ENCODE measurements at places on chromosomes 3 and 15.

GRCh38 chr3:38828681-38829080, 12.7 kb upstream of the SCN10A start:
- DNase-seq, result no peak

- DNase-seq, result no peak
Observed at GRCh38 chr15:91110407-91110806, 10.3 kb downstream of the SV2B start.

DNA sequence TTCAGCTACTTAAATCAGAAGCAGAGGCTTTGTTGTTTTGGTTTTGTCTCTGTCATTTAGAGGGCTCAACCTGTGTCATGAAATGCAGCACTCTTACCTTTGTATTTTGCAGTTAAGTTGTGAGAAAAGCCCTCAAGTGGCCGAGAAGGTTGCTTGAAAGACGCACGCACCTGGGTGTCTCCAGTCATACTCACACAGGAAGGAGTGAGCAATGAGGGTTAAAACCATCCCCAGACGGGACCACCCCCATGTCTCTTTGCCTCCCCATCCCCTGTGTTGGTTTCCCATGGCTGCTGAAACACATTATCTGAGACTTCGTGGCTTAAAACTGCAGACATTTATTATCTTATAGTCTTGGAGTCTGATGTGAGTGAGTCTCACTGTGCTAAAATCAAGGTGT, 376.1 kb upstream of the CFAP20DC start:
- DNase-seq, result no peak

GRCh38 chr15:30940359-30940758, 36.6 kb downstream of the FAN1 start:
- DNase-seq, result no peak

DNA sequence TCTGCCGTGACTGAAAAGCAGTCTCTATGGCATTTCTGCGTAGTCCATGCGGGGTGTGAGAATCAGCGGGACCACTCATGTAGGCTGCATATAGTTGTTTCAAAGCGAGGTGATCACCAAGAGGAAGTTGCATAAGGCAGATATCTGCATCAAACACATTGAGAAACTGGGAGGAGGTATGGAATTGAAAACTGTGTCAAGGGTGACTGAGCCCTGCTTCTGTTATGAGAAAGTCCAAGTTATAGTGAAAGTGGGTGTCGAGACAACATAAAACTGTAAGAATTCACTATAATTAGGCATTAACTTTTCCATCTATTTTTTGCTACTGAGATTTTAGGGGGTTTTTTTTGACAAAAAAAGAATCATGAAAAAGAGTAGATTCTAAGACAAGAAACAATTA, 109.3 kb downstream of the ZIC1 start:
- DNase-seq, result no peak

GRCh38 chr3:98623572-98624280, 30.3 kb upstream of the CPOX start:
- DNase-seq, result no peak

DNA sequence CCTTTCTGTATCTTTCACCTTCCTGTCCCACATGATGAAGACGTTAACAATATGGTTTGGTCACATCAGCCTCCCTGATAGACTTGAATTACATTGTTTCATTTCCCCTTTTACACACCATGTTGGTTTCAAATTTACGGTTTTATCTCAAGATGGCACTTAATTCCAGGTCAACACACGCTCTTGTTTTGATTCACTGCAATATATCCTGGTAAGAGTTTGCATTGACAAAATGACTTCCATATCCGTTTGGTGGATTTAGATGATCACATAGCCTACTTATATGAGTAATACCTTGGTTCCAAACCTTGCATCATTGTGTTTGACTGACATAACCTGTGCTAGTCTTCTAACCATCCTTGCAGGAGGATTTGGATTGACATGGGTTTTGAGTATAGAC, 499.4 kb downstream of the ROBO1 start:
- no peak for DNase-seq

DNA sequence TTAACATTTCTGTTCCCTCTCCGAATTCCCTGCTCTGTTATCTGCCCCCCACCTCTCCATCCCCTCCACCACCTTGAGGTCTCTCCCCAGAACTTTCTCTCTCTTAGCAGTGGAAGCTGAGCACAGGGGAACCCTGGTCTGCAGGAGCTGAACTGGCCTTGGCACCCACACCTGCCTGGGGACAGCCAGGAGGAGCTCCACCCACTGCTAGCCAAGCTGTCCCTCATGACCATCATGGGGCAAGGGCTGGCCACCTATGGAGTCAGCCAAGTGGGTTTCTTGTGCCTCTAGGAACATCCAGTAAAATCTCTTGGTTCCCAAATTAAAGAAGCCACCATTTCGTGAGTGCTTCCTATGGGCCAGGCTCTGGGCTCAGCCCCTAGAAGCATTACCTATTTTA, 276.4 kb upstream of the TLE3 start:
- DNase-seq, result no peak

DNA sequence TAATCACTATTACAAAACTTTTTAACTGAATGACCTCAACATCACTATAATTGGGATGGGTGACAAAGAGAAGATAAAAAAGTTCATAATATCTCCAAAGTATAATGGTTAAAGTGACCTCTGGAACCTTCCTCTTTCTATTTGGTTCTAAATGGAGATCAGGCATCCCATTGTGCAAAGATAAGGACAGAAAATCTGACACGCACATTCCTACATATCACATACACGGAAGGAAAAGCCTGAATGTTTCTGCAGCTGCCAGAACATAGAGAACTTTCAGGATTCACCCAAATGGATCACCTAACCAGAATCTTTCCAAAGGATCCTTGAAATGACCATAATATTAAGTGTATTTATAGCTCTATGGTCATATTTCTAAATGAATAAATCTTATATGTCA, 128.2 kb downstream of the TFDP2 start:
- DNase-seq, result no peak

DNA sequence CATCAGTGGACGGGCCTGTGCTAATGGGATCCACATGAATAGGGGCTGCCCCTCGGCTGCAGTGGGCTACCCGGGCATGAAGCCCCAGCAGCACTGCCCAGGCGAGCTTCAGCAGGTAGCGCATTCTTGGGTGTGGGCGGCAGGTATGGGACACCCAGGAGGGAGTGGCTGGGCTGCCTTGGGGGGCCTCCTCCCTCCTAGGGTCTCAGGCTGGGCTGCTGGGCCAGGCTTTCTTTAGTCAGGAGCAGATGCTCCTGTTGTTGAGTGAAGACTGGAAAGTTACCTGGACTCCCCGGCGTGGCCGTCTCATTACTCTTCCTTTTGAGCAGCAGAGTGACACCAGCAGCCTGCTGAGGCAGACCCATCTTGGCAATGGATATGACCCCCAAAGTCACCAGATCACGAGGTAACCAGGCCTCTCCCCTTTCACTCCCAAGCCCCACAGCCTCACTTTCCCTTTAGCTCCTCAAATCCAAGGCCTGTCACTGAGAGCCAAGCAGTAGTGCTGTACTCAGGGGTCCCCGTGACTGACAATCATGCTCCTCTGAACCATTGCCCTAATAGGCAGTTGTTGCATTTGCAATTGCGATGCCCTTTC, 73.2 kb downstream of the BOC start:
- no peak for DNase-seq

DNA sequence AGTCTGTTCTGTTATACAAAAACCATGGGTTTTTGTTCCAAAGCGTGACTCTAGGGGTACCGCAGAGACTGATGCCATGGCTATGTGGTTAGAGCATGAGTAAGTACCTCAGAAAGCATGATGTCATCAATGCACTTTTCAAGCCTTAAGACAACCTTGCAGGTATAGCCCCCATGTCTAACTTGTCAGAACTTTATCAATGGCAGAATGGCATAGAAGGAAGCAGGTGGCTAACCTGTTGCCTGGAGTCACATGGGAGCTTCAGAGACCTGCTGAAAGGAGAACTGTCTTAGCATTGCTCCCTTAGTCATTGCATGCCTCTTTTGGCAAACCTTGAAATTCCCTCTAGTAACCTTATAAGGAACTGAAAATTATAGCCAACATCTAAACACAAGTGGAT, 52.5 kb downstream of the EOMES start:
- no peak for DNase-seq

GRCh38 chr15:89443581-89443980, 52.8 kb downstream of the RHCG start:
- DNase-seq, result no peak

GRCh38 chr15:68265674-68266073, 11.9 kb upstream of the FEM1B start:
- no peak for DNase-seq

GRCh38 chr3:62192891-62193290, 180.5 kb downstream of the FEZF2 start:
- no peak for DNase-seq

- DNase-seq, result no peak
Observed at GRCh38 chr15:67303490-67304363, 49.1 kb downstream of the IQCH start.

DNA sequence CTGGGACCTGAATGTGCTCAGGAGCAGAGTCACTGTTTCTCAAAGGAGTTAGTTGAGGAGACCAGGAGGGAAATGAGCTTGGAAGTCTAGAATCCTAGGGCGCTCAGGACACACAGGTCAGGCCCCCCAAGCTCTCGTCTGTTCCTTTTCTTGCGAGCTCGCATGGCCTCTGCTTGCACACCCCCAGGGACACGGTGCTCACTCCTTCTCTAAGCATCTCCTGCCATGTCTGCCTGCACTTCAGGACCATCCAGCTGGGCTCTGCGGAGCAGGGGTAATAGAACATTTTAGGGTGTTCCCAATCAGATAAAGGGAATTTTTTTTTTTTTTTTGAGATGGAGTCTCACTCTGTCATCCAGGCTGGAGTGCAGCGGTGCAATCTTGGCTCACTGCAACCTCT, 213.2 kb downstream of the XXYLT1 start:
- DNase-seq, result no peak

GRCh38 chr15:81113861-81114291, 20.2 kb upstream of the CFAP161 start:
- DNase-seq, result no peak

- no peak for DNase-seq
Observed at GRCh38 chr3:196563721-196564225, 4.6 kb downstream of the WDR53 start.
